Urothelium cell line (cell line): ENCODE measurements at places on chromosomes 1 and 21.
A peak's percentile ranks its signal among the peaks of the same experiment; 100 is the strongest.

- peak; percentile 91 for DNase-seq
Observed at GRCh38 chr1:244273845-244274619, 177.7 kb downstream of the ADSS2 start.

- no peak for DNase-seq
Observed at GRCh38 chr1:214678386-214678785, 75.4 kb downstream of the CENPF start.

DNA sequence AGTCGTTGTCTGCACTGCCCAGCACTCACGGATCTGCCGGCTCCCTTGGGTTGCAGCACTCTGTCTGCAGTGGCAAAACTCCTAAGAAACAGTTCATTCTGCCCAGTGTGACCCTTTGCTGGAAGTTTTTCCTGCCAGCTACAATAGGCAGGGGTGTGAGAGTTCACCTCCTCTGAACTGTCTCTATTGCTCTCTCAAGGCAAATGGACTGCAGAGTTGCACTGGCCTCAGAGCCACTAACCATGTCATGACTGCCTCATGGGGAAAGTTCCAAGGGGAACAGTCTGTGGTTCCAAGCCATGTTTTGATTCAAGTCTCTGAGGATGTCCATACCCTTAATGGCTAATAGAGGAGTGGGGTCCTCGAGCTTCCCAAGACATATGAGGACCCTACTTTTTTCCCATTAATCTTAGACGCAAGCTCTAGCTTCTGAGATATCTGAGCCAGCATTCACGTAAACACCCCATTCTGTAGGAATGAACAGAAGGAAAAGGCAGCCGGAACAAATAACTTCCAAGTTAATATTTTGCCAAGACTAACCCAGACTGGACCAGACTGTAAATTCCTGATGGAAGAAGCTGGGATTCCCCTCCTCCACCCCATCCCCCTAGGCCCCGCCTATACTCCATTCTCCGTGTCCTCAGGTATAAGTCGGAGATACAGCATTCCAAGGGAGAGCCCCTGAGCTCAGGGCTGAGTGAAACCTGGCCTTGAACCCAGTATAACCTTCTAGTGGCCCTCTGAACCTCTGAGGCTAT lies 93.8 kb upstream of the AKT3 start:
- no peak for DNase-seq

DNA sequence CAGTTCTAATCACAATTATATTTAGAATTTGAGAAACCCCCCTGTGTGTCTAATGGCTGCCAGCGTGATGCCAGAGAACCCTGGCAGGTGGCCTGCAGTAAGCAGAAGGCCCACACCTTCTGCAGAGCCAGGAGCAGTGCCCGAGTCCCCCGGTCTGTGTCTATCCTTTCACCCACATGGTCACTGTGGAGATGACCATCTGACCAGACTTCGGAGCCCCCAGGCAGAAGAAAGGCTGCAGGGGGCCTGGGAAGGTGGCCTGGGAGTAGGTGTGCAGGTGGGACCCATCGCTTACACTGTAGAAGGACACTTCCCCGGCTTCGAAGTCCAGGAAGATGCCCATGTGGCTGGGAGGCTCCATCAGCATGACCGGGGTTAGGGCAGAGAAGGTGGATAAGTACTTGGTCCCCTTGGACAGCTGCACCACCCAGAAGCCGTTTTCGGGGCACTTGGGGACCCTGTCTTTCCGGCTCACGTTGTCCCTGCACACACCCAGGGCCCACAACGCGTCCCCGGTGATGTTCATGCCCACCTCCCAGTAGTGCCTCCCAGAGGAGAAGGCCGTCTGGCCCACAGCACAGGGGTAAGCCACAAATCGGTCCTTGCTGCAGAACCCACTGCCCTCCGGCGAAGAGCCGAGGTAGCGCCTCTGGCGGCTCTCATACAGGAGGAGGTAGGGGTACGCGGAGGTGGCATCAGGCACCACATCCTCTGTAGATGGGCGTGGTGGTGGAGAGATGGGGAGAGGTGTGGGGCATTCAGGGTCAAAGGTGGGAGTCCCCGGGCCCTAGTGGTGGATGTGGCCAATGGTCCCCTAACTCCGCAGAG lies 1.6 kb upstream of the TRIM11 start:
- no peak for DNase-seq

- no peak for DNase-seq
Observed at GRCh38 chr1:212973899-212974298, 23.6 kb downstream of the VASH2 start.

- DNase-seq: no peak
Observed at GRCh38 chr1:147773215-147773715, 12.9 kb upstream of the GJA5 start.

DNA sequence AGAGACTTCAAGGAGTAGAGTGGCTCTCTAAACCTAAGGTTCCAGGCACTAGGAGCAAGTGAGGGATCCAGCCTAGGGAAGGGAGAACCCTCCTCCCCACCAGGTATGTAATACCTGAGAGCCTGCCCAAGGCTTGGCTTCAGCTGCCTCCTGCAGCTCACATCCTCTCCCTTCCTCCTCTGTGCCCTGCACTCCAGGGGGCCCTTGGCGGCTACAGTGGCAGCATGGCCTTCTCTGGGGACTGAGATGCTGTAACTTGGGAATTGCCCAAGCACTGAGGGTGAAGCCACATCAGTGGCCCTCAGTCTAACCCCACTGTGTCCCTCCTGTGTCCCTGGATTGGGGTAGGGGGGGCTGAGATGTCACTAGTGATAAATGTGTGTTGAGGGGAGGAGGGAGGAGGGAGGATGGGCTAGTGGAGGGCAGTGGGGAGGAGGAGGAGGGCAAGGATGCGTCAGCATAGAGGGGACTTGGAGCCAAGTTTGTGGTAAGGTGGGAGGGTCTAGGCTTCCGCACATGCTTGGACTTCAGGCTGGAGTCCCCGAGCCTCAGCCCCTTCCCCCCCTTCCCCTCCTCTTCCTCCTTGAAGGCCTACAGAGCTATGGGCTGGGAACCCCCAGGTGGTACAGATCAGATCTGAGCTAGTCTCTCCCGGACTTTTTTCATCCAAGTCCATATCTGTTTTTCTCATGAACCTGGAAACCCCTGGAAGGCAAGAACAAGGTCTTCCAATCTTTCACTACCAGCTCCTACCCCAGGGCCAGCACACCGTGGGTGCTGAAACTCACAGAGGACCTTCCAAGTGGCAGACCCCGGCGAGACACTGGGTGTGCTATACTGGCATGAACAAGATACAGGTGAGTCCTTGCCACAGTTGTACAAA lies 17.5 kb downstream of the COL9A2 start:
- DNase-seq: peak; percentile 60

DNA sequence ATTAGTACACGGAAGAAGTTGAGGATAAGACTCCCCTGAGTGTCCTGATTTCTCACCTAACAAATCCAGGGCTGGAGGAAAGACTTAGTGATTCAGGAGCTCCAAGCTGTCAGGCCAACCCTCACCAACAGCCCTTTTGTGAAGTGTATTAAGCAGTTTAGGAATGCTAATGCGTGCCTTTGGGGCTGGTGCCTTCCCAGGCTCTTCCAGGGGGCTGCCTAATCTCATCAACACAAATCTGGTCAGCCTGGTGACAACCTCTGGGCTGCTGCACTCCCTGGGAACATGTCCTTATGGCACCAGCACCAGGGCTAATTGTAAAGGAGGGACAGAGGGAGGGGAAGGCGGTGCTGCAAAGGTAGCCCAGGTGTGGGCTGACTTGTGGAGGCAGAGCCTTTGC lies 15.5 kb downstream of the CSMD2 start:
- DNase-seq: no peak

GRCh38 chr1:151611832-151612500 lies at the start of gene SNX27:
Gene SNX27, plus strand, starts transcription at chr1:151612050. Its CDS starts 152 bp downstream, at chr1:151612202.
- DNase-seq: peak; percentile 96

DNA sequence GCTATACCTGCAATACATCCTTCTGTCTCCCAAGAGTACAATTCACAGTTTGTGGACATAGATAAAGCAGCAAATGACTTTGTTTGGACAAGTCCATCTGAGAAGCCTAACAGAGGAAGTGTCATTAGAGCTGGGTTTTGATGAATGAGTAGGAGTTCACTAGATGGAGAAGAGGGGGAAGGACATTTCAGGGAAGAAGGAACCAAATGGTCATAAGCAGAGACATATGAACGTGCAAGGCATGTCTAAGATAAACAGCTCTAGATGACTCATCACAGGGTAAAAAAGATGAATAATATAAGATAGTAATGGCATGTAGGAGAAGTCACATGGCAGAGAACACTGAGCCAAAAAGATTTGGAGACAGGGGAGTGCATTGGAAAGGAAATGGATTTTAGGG lies 54.5 kb downstream of the HMGB4 start:
- DNase-seq: peak; percentile 38

DNA sequence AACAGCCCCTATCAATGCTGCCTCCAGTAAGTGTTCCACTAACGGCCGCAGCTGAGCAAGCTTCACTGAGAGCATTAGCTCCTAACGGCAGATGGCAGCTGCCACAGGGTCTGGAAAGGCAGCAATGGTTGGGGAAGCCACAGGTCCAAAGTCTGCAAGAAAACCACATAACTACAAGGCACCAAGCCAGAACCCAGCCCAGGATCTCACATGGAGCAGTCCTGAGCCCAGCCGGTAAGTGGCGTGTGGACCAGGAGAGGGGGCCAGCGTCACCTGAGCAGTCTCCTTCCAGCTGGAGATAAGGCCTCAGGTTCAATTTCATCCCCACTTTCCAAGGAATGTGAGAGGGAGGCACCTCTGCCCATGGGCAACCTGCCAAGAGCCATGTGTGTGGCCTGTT lies 13.2 kb downstream of the SYT2 start:
- DNase-seq: no peak

DNA sequence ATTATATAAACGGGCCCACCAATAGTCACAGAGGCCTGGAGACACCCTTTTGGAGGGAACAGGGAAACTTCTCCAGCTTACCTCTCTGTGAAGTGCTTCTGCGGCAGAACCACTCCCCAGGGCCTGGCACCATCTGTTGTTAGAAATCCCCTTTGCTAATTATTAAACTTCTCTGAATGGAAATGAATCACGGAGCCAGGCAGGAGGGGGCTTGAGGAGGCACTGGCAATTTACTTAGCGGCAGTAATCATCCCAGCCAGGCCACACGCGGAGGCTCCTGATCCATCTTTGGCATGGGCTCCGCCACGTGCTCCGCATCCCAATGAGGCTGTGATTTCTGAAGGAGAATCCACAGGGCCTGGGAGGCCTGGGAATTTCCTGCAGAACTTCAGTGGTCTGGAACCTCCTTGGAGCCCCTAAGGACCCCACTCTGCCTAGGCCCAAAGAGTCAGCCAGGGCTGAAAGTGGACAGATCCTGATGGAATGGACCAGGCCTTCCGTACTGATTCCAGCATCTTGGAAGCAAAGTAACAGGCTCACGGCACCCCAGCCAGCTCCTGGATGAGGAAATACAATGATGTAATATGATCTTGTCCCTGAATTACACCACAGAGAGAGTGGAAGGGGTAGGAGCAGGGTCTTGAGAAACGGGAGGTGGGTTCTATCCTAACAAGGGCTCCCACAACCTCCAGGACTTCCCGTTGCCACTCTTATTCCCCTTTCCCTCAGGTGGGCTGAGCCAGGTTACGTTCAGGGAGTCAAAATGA lies 62.3 kb downstream of the GRIK3 start:
- no peak for DNase-seq

- no peak for DNase-seq
Observed at GRCh38 chr1:240527086-240527485, 84.9 kb downstream of the GREM2 start.

GRCh38 chr21:33945652-33946270 lies 30.2 kb upstream of the ATP5PO start:
- no peak for DNase-seq

DNA sequence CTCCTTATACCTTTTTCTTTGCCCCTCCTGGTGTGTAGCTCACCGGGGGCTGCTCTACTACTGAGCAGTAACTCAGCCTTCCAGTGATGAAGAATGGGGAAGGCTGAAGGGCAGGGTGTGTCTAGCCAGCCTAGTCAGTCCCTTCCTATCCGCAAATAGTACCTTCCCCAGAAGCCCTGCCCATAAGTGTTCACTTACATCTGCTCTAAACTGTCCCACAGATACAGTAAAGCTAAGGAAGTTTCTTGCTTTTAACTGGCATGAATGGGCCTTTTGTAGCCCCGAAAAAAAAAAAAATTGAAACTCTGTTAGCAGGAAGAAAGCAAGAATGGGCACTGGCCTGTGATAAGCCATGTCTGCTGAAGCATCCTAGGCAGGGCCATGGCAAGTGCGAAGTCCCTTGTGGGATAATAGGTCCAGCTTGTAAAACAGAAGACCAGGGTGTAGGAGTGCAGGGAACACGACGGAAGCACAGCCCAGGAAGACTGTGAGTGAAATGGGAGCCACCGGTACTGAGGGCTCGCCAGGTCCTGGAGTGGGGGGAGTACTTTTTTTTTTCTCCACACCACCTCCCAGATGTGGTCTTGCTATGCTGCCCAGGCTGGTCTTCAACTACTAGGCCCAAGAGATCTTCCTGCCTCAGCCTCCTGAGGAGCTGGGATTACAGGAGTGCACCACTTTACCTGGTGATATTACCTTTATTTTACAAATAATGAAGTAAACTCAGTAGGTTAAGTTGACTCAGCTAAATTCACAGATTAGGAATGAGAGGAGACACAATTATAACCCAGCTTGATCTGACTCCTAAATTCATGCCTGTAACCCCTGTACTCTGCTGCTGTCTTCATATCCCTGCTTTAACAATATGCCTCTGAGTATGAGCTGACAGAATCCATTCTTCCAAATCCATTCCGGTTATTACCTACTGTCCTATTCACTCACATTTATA lies 347.5 kb downstream of the SMYD3 start:
- no peak for DNase-seq

DNA sequence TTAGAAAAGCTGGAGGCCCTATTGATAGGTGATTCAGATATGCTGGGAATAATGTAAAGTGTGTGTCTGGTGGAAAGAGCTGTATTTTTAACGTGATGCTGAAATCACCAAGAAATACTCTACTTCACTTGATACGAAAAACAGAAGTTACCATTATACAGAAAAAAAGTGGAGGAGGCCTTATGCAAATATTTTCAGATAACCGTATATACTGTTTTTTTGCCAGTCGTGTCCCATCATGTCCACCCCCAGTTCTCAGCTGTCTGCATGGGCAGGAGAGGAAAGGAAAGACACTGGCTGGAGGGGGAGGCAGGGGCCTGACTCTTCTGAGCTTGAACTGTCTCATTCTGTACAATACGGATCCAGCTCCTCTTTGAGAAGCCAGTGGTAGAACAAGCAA lies 51.1 kb downstream of the KCNJ6 start:
- no peak for DNase-seq

DNA sequence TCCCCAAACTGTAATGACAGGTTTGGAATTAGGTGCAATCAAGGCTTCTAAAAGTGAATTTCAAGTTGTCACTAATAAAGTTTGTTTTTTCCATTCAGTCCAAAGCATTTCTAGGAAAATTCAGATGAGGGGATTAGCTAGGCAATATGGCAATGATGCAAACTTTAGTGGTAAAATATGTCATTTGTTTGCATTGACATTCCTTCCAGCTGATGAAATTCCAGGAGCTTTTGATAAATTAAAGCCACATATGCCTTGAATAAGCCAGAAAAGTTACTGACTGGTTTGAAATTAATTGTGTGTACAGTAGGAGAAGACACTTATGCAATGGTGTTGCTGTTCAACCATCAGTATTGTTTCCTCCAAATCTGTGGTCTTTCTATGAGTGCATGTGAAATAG lies 57.8 kb downstream of the MROH9 start:
- no peak for DNase-seq

- DNase-seq: peak; percentile 10
Observed at GRCh38 chr21:35075546-35075945, 26.4 kb upstream of the RUNX1 start.

- DNase-seq: peak; percentile 49
Observed at GRCh38 chr1:94792473-94793295, 27.5 kb upstream of the SLC44A3 start.

GRCh38 chr1:189216886-189217285 lies 1260.8 kb downstream of the BRINP3 start:
- no peak for DNase-seq
